Stimulated activated CD4-positive, alpha-beta T cell treated with anti-CD3 and anti-CD28 coated beads, Interleukin-1b, Interleukin-23, amount 100 ng/mL, for 24 hours (primary cell): ENCODE measurements at places on chromosomes 4 and X.

DNA sequence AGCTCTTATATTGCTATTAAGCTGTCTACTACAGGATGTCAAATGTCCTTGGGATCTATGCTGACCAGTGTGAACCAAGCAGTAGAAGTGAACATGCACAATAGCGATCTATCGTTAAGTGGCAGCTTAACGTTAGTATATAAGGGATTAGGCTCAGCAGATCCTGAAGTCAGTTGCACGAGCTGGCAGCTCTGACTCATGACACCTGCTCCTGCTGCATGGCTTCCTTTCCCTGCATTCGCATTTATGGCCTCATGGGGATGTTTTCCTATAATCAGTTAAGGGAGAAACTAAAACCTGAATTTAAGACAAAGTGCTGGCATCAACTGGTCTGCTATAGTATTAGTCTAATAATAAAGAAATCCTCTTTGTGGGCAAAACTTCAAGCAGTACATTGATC, 12.7 kb upstream of the MCUB start:
- DNase-seq: no peak

DNA sequence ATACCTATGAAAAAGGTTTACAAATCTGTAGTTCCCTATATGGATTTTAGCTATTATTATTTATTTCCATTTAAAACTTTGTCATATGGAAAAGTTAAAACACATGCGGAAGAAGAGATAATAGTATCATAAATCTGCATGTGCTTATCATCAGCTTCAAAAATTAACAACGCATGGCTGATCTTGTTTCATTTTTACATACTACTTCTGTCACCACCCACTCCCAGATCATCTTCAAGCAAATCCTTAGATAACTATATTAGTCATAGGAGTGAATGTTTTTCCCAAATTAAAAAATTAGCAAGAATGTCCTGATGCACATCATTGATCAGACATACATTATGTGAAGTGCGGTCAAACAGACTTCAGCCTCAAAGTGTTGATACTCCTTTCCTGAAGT, 24.6 kb upstream of the MOB1B start:
- no peak for DNase-seq

DNA sequence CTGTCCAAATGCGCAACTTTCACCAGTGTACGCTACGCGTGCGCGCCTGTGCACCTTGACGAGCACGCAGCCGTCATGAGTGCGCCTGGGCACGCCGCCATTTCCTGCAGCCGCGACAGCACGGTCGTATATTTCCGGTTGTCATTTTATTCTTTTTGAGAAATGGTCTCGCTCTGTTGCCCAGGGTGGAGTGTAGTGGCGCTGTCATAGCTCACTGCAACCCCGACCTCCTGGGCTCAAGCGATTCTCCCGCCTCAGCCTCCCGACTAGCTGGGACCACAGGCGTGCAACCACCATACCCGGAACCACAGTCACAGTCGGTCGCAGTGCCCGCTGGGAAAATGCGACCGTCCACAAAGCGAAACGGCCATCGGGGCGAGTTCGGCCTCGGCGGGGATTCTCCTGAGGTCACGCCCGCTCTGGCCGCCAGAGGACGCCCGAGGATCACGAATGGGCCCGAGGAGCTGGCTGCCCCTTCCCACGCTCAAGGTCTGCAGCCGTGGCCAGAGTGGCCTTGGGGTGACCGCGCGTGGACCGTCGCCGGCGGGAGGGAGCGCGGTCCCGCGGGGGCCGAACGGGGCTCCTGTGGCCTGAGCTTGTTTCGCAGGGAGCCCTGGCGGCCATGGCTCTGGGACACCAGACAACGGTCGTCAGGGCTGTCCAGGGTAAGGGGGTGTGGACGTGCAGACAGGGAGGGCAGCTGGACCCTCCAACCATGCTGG, 23.7 kb upstream of the PNMA3 start:
- DNase-seq: peak; percentile 19

DNA sequence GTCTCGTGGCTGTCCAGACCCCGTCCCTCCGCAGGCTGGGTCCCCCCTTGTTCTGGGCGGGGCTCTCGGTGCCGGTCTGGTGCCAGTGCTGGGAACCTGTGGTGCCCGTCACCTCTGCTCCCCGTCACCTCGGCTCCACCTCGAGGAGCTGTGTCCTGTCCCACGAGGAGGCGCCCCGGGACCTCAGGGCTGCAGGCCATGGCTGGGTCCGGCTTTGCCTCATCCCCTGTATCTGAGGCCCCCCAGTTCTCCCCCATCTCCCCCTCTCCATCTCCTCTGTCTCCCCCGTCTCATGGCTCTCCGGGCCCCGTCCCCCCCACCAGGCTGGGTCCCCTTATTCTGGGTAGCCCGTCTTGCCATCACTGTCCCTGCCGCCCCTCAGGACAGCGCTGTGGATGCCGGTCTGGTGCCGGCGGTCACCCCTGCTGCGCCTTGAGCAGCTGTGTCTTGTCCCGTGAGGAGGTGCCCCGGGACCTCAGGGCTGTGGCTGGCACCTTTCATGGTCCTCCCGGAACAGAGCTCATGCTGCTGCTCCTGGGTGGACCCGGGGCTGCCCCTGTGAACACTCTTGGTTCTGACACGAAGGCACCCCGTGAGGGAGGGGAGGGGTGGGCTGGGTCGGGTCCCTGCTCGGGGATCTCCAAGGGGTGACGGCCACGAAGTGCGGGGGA, 13.4 kb upstream of the GTPBP6 start:
- DNase-seq: no peak

DNA sequence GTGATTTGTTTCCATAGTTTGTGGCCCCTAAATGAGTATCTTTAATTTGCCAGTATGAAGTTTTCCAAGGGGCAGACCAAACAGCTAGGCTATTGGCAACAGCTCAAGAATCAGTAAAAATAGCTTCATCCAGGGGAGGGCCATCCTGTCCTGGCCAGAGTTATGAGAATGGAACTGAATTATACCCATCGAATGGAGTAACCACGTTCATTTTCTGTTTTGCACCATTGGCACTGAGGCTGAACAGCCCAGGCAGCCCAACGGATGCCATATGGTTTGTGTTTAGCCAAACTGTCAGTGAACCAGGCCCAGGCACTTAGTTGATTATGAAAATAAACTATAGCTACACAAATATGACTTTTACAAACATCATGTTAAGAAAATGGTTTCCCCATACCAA, 17.7 kb upstream of the ASB5 start:
- DNase-seq: no peak

GRCh38 chrX:108090491-108091263, 665 bp downstream of the PSMD10 start:
- no peak for DNase-seq

GRCh38 chr4:98555798-98556445, 102.5 kb downstream of the TSPAN5 start:
- no peak for DNase-seq

GRCh38 chr4:133865612-133866327, 335.8 kb downstream of the PABPC4L start:
- DNase-seq: no peak

DNA sequence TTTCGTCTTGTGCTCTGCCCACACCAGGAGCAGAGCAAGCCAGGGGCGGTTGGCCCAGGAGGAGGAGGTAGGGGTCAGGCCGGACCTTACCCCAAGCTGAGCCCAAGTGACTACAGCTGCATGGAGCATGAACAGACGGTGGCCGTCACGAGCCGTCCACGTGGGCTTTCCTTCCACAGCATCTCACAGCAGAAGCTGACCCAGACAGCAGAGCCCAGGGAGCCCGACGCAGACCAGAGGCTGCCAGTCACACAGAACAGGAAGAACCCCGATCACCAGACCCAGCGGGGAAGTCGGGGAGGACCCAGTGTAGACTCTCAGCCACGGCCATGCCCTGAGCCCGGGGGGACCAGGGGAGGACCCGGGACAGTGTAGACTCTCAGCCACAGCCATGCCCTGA, 58.0 kb downstream of the FAM53A start:
- no peak for DNase-seq

GRCh38 chr4:147788791-147789190, 56.9 kb downstream of the ARHGAP10 start:
- no peak for DNase-seq

DNA sequence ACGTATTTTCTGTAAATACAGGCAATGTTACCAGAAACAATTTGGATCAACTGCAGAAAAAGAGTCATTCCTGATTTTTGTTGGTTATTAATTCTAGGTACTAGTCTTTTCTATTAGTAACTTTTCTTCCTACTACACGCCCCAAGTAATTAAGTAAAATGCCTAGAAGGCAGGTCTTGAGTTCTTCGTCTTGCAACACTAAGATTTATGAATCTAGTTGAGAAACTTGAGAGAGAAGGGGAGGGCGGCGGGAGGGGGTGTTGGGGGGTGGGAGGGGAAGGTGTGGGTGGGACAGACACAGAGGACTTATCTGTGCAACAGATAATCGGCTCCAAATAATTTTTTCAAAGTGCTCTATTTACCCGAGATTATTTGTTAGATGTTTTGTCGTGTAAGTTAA, 3.0 kb downstream of the RAP2C start:
- no peak for DNase-seq

DNA sequence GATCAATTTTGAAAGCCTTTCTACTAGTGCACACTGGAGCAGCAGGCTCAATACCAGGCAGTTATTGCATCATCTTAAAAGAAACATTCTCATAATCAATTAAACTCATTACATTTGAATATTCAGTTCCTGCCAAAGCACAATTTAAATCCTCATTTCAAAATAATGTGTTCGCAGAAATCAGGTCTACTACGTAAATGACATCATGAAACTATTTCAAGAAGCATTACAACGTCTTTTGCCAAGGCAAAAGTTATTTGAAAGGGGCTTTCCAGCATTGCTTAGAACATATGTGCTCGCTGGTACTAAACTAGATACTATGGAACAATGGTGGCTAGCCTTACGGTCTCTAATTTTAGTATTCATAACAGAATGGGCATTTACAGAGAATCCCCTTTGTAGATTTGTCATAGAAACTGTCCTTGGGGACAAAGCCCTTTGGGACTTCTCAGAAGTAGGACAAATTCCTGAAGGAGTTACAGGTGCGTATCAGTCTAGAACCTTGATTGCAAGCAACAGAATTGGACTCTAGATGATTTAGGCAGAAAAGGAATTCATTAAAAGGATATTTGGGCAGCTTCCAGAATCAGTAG, 27.6 kb upstream of the HUWE1 start:
- DNase-seq: no peak

- DNase-seq: no peak
Measured at GRCh38 chr4:163300445-163300844, 32.0 kb downstream of the NPY1R start.

GRCh38 chrX:39613482-39613995, 484.2 kb downstream of the BCOR start:
- DNase-seq: peak; percentile 15

GRCh38 chr4:78528327-78528726, 23.2 kb upstream of the ANXA3 start:
- no peak for DNase-seq

- DNase-seq: no peak
Measured at GRCh38 chr4:166827629-166828028, 406.7 kb downstream of the SPOCK3 start.

DNA sequence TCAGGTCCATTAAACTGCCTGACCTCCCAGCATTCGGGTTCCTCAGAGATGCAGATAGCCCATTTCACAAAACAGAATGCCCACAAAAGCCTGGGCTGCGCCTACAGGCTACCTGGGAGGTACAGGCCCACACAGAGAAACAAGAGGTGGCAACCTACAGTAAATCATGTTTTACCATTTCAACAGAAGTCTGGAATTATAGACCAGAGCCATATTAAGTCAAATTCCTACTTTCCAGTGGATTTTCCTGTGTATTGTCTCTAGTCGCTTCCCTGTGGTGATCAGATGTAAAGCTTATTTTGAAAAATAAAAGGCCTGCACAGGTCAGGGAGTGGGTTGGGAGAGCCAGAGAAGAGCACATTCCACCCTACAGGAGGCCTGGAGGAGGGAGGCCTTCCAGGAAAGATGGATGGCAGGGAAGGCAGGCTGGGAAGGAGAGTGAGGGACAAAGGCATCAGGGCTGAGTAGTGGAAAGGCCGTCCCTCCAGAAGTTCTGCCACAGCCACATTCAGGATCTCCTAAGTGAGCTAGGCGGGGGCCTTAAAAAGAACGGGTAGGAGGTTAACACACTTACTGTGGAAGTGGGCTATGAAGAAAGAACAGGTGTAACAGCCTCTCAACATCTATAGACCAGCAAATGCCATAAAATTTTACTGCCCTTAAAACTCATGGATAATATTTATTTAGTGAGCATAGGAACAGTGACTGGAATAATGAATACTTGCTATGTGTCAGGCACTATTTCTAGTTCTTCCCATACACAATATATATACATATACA, 19.0 kb upstream of the USO1 start:
- DNase-seq: no peak

DNA sequence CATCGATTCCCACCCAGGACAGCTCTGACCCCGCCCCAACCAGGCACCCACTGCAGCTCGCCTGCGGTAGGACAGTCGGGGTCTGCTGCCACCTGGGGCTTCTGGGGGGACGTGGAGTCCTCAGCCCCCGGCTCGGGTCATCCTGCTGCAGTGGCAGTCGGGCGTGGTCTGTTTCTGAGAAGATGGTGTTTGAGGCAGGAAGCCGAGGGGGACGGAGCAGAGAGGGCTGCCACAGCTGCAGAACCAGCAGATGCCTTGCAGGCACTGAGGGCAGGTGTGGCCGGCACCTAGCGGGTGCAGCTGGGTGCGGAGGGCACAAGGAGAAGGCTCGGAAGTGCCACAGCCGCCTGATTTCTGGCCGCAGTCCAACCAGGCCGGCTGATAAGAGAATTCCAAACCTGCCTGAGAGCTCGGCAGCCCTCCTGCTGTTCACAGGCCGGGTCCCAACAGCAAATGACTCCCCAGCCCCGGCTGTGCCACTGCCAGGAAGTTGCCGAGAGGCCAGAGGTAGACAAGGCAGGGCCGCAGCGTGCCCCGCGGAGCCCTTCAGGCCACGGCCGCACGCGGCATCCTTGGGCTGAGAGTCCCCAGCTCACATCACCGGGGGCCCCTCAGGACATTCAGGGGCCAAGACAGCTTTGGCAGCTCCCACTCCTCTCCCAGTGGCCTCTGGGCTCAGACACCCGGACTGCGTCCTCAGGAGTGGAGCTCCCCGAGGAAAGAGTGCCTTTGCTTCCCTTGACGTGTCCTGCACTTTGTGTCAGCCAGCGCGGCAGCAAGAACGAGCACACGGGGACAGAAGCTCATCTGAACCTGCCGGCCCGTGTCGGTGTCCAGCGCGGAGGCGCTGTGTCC, 9.4 kb upstream of the CPLX1 start:
- DNase-seq: no peak

DNA sequence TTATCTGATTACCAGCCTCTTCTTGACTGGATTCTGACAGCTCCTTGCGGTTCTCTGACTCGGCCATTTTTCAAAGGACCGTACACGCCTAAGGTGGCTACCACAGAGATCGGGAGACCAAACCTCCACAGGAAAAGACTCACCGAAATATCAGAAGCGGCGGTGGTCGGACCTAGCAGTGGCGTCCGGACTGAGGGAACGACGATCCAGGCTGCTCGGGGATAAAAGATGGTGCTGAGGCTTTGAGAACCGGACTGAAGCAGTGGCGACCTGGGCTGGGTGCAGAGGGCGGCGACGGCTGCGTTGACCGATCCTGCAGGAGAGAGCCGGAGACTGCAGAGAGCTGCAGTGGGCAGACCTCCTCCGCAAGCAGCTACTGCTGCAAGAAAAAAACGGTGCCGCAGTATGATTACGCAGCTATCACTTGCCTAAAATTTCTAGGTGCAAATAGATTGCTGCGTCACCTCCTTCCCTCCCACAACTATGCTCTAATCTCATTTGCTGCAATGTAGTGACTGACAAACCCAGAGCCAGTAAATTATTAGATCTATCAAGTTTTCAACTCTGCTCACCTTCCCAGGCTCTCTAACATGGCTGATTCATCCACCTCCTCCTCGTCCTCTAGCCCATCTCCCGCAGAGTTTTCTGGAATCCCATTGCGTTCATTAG, at the start of gene NAP1L2:
Gene NAP1L2, minus strand, starts transcription at position 426 of the 669 bp plus-strand sequence. Its CDS starts 359 bp downstream, at position 67.
- DNase-seq: peak; percentile 8

GRCh38 chr4:37597034-37597433, 89.1 kb downstream of the RELL1 start:
- no peak for DNase-seq

GRCh38 chr4:107520368-107520767, 199.7 kb downstream of the PAPSS1 start:
- DNase-seq: no peak
